ENCODE measurements at places on chromosomes 7 and 10.

- DNase-seq, result no peak
Measured at GRCh38 chr10:122151121-122151694, 119.9 kb upstream of the BTBD16 start.

- DNase-seq, result no peak
Measured at GRCh38 chr10:86946213-86947155, 10.9 kb downstream of the MMRN2 start.

- no peak for DNase-seq
Measured at GRCh38 chr10:44020322-44021111, 364.4 kb downstream of the CXCL12 start.

GRCh38 chr10:4013651-4014121, 228.7 kb upstream of the KLF6 start:
- no peak for DNase-seq

DNA sequence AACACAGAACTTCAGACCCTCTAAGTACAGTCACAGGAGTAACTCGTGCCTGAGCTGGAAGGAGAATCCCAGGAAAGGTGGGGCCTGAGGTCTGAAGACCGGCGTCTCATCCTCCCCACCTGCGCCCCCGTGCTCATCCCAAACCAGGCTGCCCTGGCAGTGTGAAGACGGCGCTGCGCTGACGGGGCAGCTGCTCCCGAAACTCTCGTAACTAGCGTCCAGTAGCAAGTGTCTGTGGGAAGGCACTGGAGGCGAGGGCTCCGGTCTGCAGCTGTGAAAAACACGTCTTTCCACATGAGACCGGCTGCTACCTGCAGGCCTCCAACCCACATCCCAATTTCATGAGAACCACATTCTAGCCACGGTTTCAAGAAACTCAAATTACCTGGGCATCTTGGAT, 136.6 kb upstream of the RNF32 start:
- no peak for DNase-seq

- no peak for DNase-seq
Measured at GRCh38 chr7:39615350-39615975, 7.9 kb upstream of the RALA start.

All from head of caudate nucleus (tissue), 42 donors.